ENCODE measurements at places on chromosomes 16 and 17. TPM values are rescaled to one million over a fixed set of nuclear protein-coding genes. Genes with fewer than 3 reads are reported as not detected.
A peak's percentile ranks its signal among the peaks of the same experiment; 100 is the strongest.

Gene RND2
- total RNA-seq = 0.35 TPM

Gene ACE
- total RNA-seq = 1,678 TPM

Gene TBC1D3I
- not detected for total RNA-seq

Gene KRT36
- total RNA-seq = not detected

Gene CCL14
- total RNA-seq = 6.8 TPM

Gene SEC14L5
- total RNA-seq = 0.13 TPM

Gene SLC16A11
- 0.94 TPM for total RNA-seq

- no peak for DNase-seq
Measured at GRCh38 chr17:79979816-79980215, 55.9 kb downstream of the TBC1D16 start.

DNA sequence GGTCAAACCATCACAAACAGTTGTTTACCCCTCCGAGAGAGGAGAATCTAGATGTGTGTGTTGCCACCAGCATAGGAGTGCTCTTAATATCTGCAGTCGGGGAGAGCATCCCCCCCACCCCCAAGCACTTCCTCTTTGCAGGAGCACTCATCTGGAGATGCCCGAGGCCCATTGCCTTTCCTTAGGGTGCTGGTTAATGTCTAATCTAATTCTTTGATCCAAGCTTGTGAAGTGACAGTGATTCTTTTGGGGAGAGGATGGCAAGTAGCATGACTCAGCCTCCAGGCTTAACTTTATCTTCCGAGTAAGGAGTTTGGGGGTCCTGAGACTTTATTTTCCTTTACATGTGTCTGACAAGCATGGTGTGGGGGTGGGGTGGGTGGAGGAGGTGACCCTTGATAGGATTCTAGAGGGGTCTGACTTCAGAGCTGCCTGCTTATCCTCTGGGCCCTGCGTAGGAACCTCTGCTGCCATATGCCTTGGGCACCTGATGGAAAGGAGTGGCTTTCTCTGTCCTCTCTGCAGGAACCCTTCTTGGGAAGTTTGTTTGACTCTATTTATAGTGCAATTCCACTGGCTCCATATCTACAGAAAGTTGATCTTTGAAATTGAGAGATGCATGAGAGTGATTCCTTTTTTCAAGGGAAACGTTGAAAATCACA is 207.1 kb downstream of the SPECC1 start:
- DNase-seq = no peak

GRCh38 chr16:84505249-84506187 is 1.1 kb upstream of the MEAK7 start:
- DNase-seq = no peak

GRCh38 chr17:17097763-17098345 is 55.6 kb downstream of the MPRIP start:
- DNase-seq = no peak

- no peak for DNase-seq
Measured at GRCh38 chr17:8267480-8268147, 18.5 kb downstream of the PFAS start.

- no peak for DNase-seq
Measured at GRCh38 chr17:40372031-40372430, 7.5 kb upstream of the GJD3 start.

- DNase-seq = no peak
Measured at GRCh38 chr17:27321372-27321771, 27.5 kb downstream of the WSB1 start.

DNA sequence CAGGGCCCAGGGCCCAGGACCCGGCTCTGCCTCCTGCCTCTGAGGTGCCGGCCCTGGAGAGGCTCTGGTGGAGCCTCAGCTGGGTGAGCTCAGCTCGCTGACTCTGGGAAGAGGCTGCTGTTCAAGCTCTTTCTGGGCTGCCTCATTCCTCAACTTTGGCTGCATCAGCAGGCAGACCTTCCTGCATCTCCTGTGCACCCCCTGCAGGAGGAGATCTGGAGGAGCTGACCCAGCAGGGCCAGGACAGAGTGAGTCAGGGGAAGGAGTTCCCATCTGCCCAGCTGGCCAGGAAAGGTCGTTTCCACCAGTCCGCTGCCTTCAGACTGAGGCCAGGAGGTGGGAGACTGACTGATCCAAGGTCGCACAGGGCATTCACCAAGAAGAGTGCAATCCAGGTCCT is 10.7 kb downstream of the CRHR1 start:
- no peak for DNase-seq

GRCh38 chr17:21018894-21019293 is 23.9 kb downstream of the USP22 start:
- no peak for DNase-seq

DNA sequence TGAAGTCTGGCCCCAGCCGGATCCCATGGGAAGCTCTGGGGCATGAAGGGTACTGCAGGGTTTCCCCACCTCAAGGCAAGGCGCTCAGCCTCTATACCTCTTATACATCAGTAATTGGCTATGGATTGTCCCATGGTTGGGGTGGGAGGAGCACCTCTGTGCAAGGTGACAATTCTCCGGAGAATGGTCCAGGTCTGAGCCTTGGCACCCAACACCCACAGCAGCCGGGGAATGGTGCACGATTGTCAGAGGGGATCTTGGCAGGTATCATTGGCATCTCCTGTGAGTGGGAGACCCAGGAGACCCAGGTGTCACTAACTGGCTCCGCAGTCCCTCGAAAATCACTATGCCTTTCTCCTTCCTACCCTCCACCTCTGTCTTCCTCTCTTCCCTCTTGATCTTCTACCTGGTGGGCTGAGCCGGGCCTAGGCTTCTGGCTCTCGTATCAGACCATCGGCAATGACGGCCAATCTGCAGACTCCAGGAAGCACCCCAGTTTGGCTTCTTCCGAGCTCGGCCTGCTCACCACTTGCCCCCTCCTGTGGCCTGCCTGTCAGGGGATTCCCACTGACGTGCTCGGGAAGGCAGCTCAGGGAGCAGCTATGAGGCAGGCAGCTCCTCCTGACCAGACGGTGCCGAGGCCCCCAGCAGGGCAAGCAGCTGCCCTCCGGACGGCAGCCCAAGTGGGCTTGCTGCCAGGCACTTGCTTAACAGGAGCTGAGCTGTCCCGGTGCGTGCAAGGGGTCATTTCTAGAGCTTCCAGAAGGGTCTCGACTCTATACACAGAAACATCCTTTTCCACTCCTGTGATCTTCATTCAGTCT is 10.0 kb upstream of the CALB2 start:
- DNase-seq = no peak

DNA sequence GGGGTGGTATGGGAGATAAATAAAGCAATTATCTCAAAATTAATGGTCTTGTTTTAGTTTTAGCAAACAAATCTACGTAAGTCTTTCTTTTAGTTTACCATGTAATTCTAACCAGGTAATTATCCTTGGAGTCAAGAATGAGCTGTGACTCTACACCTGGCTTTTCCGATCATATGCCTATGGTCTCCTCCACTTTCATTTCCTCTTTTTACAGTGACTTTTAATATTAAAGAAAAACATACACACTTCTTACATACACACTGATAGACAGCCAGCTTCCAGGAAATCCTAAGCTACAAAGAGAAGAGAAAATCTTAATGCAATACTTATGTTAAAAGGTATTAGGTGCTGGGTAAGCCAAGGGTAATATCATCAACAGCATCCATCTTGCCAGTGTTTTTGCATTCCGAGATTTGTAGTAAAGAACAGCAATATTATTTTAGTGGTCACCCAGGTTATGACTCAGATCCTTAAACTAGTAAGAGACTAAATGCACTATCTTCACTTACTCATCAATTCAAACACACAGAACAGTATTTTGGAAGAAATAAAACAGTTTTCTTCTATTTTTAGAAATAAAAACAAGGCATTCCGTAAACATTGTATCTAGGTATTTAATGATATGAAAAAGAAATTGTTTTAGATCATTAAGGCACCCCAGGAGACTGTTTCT is 4.4 kb upstream of the IRX5 start:
- no peak for DNase-seq

- no peak for DNase-seq
Measured at GRCh38 chr16:64751906-64752305, 370.0 kb downstream of the CDH11 start.

DNA sequence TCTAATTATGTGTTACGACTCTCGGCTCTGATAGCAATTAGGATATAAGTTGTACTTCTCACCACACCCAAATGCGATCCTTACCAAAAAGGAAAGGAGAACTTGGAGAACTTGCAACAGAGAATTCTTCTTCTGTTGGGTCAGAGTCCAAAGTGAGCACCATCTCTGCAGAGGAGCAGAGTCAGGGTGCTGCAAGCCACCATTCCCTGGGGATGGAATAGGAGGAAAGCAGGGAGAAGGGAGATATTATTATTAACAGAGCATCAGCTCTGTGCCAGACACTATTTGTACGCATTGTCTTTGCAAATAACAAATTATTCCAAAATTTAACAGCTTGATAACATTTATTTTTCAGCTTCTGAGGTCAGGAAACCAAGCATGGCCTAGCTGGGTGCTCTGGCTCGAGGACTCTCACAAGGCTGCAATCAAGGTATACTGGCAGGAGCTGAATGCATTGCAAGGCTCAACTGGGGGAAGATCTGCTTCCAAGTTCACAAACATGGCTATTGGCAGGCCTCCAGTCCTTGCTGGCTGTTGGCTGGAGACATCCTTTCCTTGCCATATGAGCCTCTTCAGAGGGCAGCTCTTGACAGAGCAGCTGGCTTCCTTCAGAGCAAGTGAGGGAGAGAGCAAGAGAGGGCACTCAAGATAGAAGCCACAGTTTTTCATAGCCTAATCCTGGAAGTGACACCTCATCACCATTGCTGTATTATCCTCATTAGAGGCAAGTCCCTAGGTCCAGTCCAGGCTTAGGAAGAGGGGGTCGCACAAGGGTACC is 296.2 kb upstream of the CDH5 start:
- peak; percentile 50 for DNase-seq

DNA sequence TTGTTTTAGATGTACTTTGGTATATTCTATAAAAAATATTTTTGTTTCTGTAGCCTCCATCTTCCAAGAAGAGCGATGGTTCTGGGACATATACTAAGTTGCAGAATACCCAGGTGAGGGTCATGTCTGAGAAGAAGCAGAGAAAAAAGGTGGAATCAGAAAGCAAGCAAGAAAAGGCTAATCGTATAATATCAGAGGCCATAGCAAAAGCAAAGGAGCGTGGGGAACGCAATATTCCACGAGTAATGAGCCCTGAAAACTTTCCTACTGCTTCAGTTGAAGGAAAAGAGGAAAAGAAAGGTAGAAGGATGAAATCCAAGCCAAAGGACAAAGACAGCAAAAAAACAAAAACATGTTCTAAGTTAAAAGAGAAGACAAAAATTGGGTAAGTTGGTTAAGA is 154.6 kb downstream of the CHD9 start:
- DNase-seq = no peak

DNA sequence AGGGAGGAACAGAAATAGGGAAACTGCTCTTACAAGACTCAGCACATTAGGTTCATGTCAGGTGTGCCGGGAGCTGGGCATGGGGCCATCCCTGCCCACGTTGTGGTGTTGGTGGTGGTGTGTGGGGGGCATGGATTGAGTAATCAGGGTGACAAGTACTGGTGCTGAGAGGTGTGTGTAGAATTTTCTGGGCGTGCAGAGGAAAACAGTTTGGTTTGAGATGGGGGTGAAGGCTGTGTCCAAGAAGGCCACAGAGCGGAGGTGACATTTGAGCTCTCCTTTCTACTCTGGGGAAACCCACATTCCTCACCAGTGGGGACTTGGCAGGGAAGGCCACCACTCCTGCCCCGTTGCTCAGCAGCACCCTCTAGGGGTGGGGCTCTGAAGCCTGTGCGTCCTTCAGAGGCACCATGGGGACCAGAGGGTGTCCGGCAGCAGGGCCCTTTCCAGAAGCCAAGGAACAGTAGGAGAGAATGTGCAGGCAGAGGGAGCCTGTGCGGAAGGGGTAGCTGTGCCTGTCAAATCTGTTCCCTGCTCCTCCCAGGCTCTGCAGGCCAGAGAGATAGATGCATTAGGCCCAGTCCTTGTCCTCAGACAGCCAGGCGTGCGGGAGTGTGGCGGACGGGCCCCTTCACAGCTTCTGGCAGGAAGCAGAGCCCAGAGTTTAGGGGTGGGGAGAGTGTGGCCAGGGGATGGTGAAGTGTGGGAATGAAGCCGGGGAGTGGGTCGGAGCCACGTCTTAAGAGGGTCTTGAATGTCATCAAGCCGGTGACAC is 48.7 kb upstream of the GSE1 start:
- peak; percentile 57 for DNase-seq

- no peak for DNase-seq
Measured at GRCh38 chr16:7351610-7352510, 19.2 kb downstream of the RBFOX1 start.

DNA sequence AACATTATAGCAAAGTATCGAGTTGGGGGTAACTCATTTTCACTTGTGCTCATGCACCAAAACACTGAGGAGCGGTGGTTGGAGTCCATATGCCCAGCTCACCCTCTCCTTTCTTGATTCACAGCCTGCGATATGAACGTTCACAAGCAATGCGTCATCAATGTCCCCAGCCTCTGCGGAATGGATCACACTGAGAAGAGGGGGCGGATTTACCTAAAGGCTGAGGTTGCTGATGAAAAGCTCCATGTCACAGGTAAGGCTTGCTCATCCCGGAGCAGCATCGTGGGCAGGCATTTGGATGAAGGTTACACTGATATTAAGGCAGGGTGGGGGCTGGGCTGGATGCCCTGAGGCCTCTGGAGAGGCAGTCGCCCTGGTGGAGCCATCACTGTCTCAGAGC is 189.7 kb upstream of the CACNG5 start:
- no peak for DNase-seq

- peak; percentile 61 for DNase-seq
Measured at GRCh38 chr16:86027373-86028126, 128.6 kb downstream of the IRF8 start.

GRCh38 chr17:39952680-39953470 is 9.9 kb upstream of the GSDMA start:
- DNase-seq = peak; percentile 99

GRCh38 chr17:43907998-43908721 is 824 bp upstream of the MPP2 start:
- no peak for DNase-seq

Data from Peyer's patch (tissue), 4 donors.